ENCODE measurements at places on chromosomes 1 and 21.

- DNase-seq, result no peak
These were observed 47.7 kb downstream of the NTPCR start for GRCh38 chr1:232998138-232998537.

GRCh38 chr1:1032424-1032823 lies 12.5 kb downstream of the AGRN start:
- no peak for DNase-seq

GRCh38 chr1:185934476-185935189 lies 200.4 kb downstream of the HMCN1 start:
- DNase-seq, result no peak

GRCh38 chr1:22836850-22837249 lies 126.2 kb downstream of the EPHB2 start:
- no peak for DNase-seq

GRCh38 chr1:15700508-15700907 lies 16.4 kb downstream of the PLEKHM2 start:
- no peak for DNase-seq

DNA sequence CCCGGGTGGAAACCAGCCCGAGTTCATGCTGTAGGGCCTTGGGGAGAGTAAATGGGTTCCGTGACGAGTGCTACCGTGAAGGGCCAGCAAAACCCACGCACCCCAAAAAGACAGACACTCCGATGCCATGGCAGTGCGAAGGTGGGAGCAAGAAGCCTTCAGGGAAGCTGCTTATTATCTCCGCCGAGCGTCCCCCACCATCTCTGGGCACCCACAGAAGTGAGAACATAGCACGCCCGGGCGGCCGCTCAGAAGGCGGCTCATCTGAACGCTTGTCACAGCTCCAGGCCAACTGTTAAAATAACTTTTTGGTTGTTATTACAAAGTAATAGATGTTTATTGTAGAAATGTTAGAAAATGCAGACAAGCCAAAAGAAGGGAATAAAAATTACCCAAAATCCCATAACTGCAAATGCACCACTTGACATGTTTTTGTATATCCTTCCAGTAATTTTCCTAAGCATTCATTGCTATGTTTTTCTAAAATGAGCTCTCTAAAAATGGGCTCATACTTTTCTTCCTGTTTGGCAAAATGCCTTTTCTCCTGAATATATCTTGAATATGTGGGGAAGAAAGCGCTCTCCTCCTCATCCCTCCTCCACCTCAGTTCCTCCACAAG lies 234.9 kb downstream of the NPHP4 start:
- DNase-seq, result no peak

DNA sequence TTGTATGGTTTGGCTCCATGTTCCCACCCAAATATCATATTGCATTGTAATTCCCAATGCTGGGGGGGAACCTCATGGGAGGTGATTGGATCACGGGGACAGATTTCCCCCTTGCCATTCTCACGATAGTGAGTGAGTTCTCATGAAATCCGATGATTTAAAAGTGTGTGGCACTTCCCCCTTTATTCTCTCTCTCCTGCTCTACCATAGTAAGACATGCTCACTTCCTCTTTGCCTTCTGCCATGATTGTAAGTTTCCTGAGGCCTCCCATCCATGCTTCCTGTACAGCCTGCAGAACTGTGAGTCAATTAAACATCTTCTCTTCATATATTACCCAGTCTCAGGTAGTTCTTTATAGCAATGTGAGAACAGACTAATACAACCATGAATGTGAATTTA lies 211.6 kb upstream of the NR5A2 start:
- DNase-seq, result no peak

DNA sequence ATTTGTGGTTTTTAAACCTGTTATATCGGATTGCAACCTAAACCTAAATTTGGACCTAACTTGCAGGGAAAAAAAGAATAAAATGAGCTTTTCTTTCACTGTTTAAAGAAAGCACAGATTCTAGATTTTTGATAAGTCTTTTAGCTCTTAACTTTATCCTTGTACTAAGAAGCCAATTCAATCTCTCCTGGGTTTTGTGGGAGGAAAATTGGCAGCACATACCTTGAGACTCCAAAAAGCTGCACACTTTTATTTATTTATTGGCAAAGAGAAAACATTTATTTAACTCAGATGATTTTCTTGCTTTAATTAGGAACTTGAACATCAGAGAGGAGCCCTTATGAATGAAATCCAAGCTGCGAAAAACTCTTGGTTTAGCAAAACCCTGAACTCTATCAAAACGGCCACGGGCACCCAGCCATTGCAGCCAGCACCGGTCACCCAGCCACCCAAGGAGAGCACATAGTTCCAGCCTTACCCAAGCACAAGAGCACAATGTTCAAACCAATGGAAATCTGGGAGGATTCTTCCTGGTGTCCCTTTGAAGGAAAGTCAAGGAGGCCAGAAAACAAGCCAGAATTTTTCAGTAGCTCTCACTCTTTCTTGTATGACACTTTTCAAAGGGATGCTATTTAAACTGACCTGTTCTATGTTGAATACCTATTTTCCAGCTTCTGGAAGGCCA lies 10.1 kb upstream of the CACYBP start:
- no peak for DNase-seq

DNA sequence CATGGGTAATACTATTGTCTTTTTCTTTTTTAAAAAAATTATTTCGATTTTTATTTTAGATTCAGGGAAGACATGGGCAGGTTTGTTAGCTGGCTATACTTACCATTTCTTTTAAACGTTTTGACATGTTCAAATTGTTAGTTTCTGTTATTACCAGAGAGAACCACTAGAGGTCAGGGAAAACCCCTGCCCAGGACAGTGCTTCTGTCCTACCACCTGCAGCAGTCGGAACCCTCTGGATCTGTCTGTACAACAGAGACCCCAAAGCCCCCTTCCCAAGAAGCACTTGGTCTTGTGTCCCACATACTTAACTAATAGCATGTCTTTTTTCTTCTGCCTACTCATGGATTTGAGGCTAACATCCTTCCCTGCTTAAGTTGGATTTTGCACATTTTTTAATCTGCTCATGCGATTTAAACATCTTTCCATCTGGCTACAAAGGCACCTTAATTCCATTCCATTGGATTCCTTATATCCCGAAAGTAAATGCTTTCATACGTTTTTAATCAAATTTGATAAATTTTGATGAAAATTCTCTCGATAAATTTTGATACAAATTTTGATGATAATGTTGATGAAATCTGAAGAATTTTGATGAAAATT lies 10.0 kb upstream of the C1orf115 start:
- DNase-seq, result no peak

- DNase-seq, result no peak
These were observed 12.8 kb downstream of the ZNF362 start for GRCh38 chr1:33268927-33269610.

GRCh38 chr1:68010090-68010489 lies 40.3 kb downstream of the DIRAS3 start:
- DNase-seq, result no peak

DNA sequence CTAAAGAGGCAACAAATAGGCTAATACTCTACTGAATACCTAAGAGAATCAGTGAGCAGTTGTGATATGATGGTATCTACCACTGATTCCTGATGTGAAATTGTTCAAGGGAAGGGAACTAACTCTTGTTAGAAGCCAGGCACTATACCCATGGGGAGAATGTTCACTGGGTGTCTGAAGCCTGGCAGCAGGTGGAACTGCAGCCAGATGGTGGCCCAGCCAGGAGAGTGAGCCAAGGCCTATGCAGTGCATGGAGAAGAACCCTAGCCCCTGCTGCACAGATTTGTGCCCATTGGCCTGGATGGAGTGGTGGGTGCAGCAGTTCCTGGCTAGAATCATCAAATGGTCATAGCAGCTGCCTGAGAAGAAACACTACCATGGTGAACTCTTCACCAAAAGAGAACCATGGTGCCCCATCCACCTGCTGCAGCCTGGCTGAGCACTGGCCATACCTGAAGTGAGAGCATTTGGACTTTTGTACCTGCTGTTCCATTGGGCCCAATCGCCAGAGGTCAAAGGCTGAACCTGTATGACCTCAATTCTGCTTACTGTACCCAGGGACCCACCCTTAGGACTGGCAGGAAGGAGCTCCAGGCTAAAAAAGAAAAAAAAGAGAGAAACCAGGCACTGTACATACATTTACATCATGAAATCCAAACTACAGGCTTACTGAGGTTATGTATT lies 118.8 kb upstream of the IVNS1ABP start:
- DNase-seq, result no peak

DNA sequence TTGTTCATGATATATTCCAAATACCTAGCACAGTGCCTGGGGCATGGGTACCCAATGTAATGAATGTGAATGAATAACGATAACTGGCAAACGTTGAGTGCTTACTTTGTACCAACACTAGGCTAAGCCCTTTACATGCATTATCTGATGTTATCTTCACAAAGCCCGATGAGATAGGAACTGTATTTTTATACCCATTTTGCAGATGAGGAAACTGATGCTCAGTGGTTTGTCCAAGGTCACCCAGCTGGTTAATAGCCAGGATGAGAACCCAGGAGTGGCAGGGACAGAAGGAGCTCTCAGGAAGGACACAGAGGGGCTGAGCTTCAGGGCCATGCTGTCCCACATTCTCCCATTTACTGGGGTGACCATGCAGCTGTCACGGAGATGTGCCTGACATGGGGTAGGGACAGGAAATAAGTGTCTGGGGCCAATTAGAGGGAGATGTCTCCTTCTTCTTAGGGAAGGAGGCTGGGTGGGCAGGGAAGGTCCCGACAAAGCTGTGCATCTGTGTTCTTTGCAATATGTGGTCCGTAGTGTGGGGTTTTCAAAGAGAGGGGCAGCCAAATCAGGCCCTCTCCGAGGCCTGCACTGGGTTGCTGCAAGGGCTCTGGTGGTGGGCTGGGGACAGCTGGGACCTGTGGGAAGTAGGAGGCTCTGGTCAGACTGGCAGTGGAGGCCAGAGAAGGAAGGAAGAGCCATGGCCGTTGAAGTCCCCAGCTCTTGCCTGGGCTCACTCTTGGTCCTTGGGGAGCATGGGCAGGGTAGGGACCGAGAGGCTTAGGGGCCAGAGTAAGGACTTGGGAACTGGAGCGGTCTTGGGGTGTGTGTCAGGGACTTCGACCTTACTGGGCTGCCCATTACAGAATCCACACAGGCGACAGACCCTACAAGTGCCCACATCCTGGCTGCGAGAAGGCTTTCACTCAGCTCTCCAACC lies 26.6 kb downstream of the A3GALT2 start:
- DNase-seq, result no peak

DNA sequence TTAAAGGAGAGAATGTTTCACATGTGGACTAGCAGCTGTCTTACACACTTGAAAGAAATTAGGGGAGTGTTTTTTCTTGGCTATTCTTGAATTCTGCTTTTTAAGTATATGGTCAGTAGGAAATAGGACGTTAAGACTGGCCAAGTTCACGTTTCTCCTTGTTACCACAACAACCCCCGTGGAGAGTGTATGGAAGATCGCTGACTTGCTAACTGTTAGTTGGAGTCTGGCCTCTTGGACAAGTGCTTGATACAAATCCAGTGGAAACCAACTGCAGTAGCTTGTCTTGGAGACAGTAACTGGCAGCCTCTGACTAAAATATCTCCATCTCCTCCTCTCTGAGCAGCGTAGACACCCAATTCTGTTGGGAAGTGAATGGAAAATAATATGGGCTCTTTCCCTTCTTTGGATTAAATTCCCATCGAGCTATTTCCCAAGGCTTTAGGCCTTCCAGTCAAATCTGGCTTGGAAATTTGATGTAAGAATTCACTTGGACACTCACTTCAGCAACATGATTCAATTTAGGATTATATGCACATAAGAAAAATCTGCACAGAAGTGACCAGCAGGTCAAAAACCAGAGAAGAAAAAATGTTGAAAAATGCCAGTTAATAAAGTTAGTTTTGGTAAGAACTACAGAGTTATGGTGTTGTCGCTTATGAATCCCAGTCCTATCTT lies 3.6 kb upstream of the NFIA start:
- no peak for DNase-seq

DNA sequence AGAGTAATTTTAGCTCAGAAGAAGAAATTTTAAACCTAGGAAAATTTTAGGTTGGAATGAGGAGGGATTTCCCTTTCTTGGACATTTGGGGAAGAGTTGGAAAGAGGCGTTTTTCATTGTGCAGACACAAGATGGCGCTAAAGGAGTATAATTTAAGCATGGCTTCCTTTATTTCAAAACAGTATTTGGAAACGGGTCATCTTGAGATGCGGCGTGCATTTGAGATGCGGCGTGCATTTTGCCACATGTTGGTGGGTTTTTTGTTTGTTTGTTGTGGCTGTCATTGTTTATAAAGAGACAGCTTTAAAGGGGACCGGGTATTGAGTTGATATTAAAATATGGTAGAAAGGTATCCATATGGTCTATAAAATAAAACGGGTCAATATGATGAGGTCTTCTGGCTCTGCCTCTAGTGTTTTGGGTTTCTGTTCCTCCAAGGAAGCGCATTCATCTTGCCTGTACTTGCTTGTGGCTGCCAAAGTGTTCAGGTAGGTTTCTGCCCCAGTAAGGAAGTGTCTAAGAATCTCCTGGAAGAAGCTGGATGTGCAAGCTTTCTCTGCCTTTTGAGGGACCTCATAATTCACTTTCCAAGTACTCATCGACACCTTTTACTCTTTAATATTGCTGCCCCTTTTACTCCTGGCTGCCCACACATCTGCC lies 210.3 kb downstream of the SLC35F3 start:
- no peak for DNase-seq

DNA sequence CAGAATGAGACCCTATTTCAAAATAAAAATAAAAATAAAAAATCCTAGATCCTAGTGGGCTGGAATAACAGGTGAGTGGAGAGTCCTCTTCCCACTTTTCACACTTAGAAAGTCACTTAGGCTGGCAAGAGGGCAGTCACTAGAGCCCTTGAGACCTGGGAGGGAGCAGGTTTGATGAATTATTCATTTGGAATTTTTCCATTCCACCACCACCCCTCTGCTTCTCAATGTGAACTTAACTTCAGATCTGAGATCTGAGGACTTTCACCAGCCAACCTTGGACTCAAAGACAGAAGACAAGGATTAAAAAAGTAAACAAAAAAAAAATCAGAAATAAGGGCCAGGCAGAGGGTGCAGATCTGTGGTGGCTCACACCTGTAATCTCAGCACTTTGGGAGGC lies 16.5 kb downstream of the AKR7A3 start:
- DNase-seq, result no peak

DNA sequence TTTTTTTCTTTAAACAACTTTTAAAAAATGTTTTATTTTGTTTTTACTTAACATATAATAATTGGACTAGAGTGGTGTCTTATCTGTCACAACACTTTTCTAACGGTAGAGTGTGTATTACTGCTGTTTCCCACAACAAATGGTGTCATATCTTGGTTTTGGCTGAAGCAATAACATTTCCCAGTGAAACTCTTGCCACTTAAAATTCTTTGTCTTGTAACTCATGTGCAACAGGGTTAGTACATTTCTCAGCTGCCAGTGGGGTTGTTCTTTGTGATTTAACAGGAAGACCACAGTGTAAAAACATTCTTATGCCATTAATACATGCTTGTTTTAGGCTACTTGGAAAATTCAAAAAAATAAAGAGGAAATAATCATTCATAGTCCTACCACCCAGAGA lies 43.5 kb downstream of the ALPL start:
- no peak for DNase-seq

GRCh38 chr1:3432306-3432705 lies 22.2 kb upstream of the ARHGEF16 start:
- no peak for DNase-seq

All from stimulated activated CD8-positive, alpha-beta memory T cell treated with anti-CD3 and anti-CD28 coated beads, Interleukin-4, amount 100 ng/mL, for 4 hours (primary cell).